ENCODE measurements at places on chromosomes 3 and 15. TPM values are rescaled to one million over a fixed set of nuclear protein-coding genes. Genes with fewer than 3 reads are reported as not detected.
A peak's percentile ranks its signal among the peaks of the same experiment; 100 is the strongest.

The EID1 gene
- 269 TPM for total RNA-seq

DNA sequence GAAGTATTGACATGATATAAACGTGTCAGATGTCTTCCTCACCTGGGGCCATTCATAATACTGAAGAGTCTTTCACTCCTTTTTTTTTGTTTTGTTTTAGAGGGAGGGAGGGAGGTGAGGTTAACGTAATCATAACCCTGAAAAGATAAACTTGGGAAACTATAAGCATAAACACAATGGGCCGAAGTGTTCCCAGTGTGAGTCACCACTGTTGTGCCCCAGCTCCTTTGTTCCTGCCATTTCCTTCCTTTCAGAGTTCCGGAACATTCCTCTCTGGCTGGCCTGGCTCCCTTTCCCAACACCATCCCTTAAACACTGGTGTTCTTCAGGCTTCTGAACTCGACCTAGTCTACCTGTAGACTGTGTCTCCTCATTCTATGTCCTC lies 18.6 kb downstream of the PLD1 start:
- peak overlapping the region; percentile 29 for H3K27ac ChIP-seq
- no peak overlapping the region for H3K4me3 ChIP-seq
- H3K4me1 ChIP-seq, result peaks cover 19% of the 10 kb centered on the region
- H3K27me3 ChIP-seq, result no peaks in the 10 kb centered on the region
- DNase-seq, result no peak

The GOLGA6D gene
- total RNA-seq, result 0.09 TPM

The ZNF501 gene
- 8.6 TPM for total RNA-seq

The PLSCR4 gene
- total RNA-seq, result 19.4 TPM

GRCh38 chr3:150754896-150755295 lies 8.1 kb downstream of the SIAH2 start:
- H3K27ac ChIP-seq, result no peak overlapping the region
- H3K4me3 ChIP-seq, result no peak overlapping the region
- H3K4me1 ChIP-seq, result peaks cover 4% of the 10 kb centered on the region
- no peaks in the 10 kb centered on the region for H3K27me3 ChIP-seq
- DNase-seq, result no peak

- H3K27ac ChIP-seq, result no peak overlapping the region
- no peaks in the 10 kb centered on the region for H3K36me3 ChIP-seq
- DNase-seq, result peak; percentile 83
- peaks cover 14% of the 10 kb centered on the region for H3K4me1 ChIP-seq
- no peak overlapping the region for H3K4me3 ChIP-seq
These were observed 93.5 kb upstream of the ARRDC4 start for GRCh38 chr15:97866959-97867358.

Measured in muscle of leg (tissue), 16 donors.